ENCODE measurements at places on chromosomes 6 and 20. TPM values are rescaled to one million over a fixed set of nuclear protein-coding genes. Genes with fewer than 3 reads are reported as not detected.

BMP7 gene
- 11.0 TPM for total RNA-seq

LSM2 gene
- not detected for total RNA-seq

TRIM10 gene
- 0.58 TPM for total RNA-seq

DNA sequence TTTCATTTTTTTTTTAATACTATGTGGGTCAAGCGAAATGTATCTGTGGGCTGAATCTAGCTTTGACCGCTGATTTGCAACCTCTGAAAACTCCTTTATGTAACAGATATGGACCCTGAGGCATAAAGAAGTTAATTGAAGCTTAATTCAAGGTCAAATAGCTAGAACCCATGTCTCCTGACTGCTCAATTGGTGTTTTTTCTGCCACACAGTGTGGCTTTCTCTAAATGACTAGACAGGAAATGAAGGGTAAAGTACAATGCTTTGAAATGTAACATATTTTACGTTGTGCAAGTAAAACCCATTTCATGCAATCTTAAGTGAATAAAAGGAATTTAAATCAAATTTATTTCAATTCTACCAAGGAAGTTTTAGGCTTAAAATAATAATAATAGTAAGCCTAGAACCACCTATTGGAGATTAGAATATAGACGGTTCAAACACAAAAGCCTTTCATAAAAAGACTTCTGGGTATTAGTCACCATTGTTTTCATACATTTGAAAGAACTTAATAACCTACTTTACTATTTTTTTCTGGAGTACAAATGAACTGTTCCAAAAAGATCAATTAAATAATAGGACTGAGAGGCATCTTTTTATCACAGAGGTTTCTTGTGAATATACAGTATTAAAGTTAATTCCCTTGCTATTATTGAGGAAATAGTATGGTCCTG is 279.8 kb downstream of the EPHA7 start:
- H3K4me1 ChIP-seq = no peaks in the 10 kb centered on the region
- H3K27ac ChIP-seq = no peak overlapping the region
- no peak overlapping the region for H3K4me3 ChIP-seq
- no peak for DNase-seq
- H3K36me3 ChIP-seq = no peaks in the 10 kb centered on the region

DNA sequence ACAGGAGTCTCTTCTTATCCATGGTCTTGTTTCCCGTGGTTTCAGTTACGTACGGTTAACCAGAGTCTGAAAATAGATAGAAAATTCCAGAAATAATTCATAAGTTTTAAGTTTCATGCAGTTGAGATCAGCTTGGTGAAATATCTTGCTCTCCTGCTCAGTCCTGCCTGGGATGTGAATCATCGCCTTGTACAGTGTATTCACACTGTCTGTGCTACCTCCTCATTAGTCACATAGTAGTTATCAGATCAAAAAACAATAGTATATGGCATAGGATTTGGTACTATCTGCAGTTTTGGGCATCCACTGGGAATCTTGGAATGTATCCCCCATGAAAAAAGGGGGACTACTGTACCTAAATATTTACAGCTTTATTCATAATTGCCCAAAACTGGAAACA is 22.7 kb upstream of the MOCS1 start:
- H3K4me1 ChIP-seq = no peaks in the 10 kb centered on the region
- H3K36me3 ChIP-seq = no peaks in the 10 kb centered on the region
- no peaks in the 10 kb centered on the region for H3K27me3 ChIP-seq
- no peak for DNase-seq

All from stomach (tissue), 19 donors.